Effector CD8-positive, alpha-beta T cell (primary cell): ENCODE measurements at places on chromosomes 7 and 10.

- no peak for DNase-seq
These were observed 6.7 kb upstream of the EN2 start for GRCh38 chr7:155450970-155451801.

GRCh38 chr7:24108906-24109376 is 175.0 kb upstream of the NPY start:
- no peak for DNase-seq

- no peak for DNase-seq
These were observed 269.9 kb upstream of the IMMP2L start for GRCh38 chr7:111832174-111832573.

DNA sequence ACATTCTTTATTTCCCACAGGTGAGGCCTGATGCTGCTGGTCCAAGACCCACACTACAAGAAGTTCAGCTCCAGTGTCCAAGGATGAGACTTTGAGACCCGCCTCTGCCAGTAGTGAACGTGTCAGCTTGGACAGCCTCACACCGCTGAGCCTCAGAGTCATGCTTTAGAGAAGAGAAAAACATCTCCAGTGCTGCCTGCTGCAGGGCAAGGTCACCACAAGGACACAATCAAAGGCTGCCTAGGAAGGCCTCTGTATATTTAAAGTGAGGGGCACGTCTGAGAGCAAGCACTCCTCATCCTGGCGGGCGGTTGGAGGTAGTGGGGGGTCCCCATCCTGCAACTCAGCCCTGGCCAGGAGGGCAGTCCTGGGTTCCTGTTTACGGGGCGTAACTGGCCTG is 19.3 kb downstream of the FGFR2 start:
- DNase-seq: no peak

GRCh38 chr10:99924451-99925255 is 85.1 kb downstream of the DNMBP start:
- no peak for DNase-seq

- DNase-seq: no peak
These were observed 41.1 kb downstream of the ZC3HC1 start for GRCh38 chr7:130009848-130010688.

DNA sequence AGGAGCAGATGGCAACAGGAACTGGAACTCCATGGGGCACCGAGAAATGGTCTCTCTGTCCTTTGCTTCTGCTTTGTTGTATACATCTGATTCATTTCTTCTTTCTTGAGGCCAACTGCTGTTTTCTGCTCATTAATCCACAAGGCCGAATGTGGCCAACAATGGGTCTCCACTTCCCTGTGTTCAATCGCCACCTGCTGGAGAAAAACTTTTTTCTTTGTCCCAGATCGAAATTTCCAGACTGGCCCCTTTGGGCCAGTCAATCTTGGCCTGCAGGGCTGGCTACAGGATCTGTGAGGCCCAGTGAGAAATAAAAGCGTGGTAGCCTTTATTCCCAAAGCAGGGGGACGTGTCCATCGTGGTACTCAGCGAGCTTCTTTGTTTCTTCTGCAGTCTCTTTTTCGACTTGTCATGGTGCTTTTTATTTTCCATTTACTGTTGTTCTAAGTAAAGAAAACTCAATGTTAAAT is 58.8 kb downstream of the PARP12 start:
- DNase-seq: no peak

DNA sequence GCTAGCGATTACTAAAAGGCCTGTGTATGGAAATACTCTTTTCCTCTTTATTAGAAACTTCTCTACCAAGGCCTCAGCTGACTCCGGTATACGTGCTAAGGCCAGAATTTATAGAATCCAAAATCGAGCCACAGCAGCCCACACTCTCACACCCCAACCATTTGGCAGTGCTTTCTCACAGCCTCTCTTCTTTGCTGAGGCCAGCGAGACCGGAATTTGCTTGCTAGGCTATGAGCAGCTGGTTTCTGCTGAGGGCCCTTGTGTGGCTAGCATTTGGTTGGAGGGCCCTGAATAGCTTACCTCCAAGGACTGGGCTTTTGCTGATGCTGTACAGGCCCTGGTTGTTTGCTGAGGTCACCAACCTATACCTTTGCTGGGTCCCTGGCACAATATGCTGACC is 46.1 kb downstream of the ITGB8 start:
- DNase-seq: no peak

- DNase-seq: no peak
These were observed 6.4 kb upstream of the ORAI2 start for GRCh38 chr7:102427019-102427405.

- no peak for DNase-seq
These were observed 131.3 kb downstream of the DPP6 start for GRCh38 chr7:154183482-154183881.

- no peak for DNase-seq
These were observed 8.1 kb downstream of the TFAM start for GRCh38 chr10:58393317-58393716.

- DNase-seq: no peak
These were observed 55.0 kb downstream of the LRRC4 start for GRCh38 chr7:127976056-127976737.

- no peak for DNase-seq
These were observed 137.2 kb upstream of the PCBD1 start for GRCh38 chr10:71025535-71025934.

DNA sequence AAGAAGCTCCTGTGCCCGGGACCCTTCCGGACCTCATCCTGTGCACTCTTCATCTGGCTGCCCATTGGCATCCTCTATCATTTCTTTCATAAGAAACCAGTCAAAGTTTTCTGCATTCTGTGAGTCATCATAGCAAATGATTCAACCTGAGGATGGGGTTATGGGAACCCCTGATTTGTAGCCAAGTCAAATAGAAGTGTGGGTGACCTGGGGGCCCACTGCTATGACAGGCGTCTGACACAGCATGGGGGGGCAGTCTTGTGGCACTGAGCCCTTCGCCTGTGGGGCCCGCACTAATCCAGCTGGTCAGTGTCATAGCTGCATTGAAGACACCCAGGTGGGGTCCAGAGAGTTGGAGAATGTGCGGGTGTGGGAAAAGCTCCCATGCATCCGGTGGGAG is 230.4 kb downstream of the USP6NL start:
- no peak for DNase-seq

GRCh38 chr10:118843647-118844265 is 89.0 kb upstream of the CACUL1 start:
- DNase-seq: no peak

- no peak for DNase-seq
These were observed 68.6 kb downstream of the MMRN2 start for GRCh38 chr10:86888585-86889381.

DNA sequence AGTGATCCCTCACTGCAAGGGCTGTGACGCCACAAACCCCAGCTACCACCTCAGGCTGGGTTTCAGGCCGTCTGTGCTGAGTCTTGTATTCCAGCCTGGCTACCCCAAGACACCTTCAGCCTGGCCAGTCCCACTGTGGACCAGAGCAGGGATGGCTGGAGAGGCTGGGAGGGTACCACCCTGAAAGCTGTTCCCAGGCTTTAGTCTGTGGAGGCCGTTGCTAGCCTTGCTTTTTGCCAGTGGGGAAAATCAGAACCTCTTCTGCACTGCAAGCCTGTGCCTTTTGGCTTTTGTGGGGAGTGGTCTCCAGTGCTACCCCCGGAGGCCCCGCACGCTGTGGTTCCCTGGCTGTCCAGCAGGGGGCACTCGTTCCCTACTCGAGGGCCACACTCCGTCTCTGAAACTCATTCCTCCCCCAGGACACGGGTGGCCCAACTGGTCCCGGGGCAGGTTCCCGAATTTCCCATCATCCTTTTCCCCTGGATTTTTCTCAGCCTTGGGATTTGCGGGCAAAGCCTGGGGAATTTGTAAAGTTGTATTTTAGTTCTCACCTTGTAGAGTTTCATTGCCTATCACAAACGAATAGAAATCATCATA is 128.4 kb upstream of the BTBD16 start:
- no peak for DNase-seq

DNA sequence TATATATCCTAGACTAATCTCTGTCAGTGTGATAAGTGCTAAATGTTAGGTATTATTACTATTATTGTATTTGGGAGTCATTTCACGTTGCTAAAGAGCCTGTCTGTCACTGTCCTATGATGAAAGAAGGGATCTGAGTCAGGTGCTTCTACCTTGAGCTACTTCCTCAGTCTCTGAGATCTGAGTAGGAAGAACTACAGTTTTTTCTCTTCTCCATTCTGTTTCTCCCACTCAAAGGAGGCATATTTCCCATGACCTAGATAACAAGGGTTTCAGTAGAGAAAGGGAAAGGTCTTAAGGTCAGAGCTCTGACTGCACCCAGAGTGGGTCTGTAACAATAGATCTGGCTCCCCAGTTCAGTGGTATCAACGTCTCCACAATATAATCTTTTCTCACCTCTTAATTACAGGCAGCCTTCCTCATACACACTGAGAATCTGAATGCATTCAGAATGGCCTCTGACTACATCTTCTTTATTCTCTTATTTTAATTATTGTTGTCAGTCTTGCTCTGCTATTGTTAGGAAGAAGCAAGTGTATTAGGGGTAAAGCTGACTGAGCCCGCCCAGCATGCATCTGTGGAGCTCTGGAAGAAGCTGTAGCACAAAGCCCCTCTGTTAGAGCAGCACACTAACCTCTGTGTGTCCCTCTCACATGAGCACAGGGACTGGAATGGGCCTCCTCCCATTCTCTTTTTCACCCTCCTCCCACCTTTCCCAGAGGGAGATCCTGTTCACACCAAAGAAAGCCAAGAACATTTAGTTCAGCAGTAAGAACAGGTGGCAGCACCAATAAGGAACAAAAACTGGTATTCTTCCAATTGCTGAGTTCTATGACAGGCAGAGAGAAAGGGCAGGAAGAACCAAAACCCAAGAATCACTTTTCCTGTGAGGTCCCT is 38.1 kb downstream of the USP54 start:
- DNase-seq: no peak

GRCh38 chr10:56632537-56632936 is 271.5 kb upstream of the ZWINT start:
- DNase-seq: no peak

GRCh38 chr7:23654508-23654907 is 25.5 kb upstream of the FAM221A start:
- DNase-seq: no peak

GRCh38 chr7:155263581-155264143 is 34.0 kb upstream of the INSIG1 start:
- DNase-seq: no peak

DNA sequence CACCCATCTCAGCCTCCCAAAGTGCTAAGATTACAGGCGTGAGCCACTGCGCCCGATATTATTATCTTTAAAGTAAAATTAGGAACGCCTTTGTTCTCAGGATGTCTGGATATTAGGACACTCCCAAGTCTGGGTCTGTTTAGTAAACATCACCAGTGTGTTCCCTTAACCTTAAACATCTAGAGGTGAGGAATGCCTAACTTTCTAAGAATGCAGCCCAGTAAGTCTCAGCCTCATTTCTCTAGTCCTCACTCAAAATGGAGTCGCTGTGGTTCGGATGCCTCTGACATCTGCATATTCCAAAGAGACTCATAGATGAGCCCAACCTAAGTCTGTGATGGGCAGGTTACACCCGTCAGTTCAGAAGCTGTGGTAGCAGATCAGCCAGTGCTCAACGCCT is 4.3 kb upstream of the INSYN2A start:
- DNase-seq: no peak

- no peak for DNase-seq
These were observed 178.5 kb downstream of the TCF7L2 start for GRCh38 chr10:113128450-113129070.

GRCh38 chr7:142722248-142722794 is 27.0 kb upstream of the PRSS1 start:
- DNase-seq: no peak

- no peak for DNase-seq
These were observed 127.3 kb downstream of the NOC3L start for GRCh38 chr10:94235461-94235860.

DNA sequence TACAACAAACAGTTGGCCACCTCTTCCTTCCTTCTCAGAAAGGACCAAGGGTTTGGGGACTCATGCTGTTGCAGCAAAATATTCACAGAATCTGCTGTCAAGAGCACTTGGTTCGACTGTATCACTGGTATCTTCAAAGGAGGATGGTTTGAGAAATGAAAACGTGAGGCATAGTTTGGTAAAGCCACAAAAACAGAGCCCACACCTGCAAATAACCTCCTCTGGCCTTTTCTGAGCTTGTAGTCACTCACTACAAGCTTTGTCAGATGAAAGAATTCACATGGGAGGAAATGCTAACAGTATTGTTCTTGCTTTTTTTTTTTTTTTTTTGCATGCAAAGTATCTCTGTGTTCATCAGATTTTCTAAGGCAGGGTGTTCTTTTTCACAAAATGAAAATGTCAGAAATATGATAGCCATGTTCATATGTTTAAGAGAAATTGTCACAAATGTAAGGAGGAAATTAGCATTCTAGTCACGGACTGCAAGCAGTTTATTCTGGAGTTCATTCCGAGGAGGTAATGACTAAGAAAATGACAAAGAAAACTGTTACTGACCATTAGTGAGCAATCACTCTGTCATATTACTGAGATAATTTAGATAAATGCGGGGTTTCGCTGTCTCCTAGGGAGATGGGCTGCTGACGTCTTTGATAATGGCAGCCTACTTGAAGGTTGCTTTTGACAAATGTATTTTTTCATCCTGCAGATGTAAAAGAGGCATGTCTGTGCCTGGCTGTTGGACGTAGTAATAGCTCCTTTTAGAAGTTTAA is 117.8 kb upstream of the MYO3A start:
- DNase-seq: no peak

GRCh38 chr7:41007351-41007751 is 695.5 kb downstream of the INHBA start:
- DNase-seq: no peak

GRCh38 chr10:12264204-12264940 is 68.4 kb downstream of the CDC123 start:
- DNase-seq: peak; percentile 45

DNA sequence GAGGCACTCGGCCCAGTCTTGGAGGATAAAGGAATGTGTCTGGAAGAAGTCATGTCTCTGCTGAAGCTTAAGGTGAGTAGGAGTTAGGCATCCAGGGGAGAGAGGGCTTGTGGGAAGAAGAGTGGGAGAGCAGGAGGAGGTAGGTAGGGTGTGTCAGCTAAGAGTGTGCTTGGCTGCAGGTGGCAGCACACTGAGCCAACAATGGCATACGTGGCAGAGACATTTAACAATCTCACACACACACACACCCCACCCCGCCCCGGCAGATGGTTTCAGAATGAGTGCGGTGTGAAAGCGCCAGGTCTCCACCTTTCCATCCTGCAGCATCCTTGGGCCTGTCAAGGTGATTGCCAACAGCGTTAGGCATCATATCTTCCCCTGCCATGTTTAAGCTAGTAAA is 11.2 kb upstream of the ARPC1A start:
- no peak for DNase-seq

- no peak for DNase-seq
These were observed 80.9 kb upstream of the DYNC1I1 start for GRCh38 chr7:95691464-95691863.

DNA sequence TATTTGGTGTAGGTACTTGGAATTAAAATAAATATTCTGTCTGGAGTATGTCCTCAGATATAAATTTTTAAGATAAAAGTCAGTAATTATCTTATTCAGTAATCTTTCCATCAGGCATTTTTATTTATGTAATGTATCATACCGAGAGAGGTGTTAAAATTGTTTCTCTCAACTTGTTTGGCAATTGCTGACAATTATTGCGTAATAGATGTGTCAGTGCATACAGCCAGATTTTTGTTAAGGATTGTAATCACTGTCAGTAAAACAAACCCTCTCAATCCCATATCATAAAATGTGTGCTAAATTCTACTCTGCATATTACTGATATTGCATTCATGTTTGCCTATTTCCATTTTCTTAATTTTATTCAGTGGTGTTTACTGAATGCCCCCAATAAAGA is 69.2 kb downstream of the CNTNAP2 start:
- no peak for DNase-seq

GRCh38 chr10:12535656-12536055 is 186.3 kb downstream of the CAMK1D start:
- no peak for DNase-seq
